GM13977 (cell line): ENCODE measurements at places on chromosomes 6 and 20.

GRCh38 chr6:26269531-26270485, 95.2 kb upstream of the BTN3A2 start:
- DNase-seq: no peak

- DNase-seq: no peak
Measured at GRCh38 chr6:52164319-52165094, 21.7 kb upstream of the IL17A start.

GRCh38 chr6:127582777-127583462, 5.9 kb downstream of the C6orf58 start:
- DNase-seq: no peak

DNA sequence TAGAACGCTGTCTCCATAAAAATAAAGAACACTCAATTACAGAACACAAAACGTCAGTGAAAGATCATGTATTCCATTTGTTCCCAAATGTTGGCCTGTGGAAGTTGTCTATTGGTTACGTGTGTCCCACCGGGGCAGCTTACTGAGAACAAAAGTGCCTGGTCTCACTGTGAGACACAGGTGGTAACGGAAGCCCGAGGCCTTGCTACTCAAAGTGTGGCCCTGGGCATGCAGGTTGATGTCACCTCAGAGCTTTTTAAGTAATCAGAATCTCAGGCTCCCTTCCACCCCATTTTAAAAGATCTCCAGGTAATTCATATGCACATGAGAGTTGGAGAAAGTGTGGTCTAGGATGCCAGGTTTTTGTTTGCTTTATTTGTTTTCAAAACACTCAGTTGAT, 422.5 kb upstream of the OPRM1 start:
- no peak for DNase-seq

DNA sequence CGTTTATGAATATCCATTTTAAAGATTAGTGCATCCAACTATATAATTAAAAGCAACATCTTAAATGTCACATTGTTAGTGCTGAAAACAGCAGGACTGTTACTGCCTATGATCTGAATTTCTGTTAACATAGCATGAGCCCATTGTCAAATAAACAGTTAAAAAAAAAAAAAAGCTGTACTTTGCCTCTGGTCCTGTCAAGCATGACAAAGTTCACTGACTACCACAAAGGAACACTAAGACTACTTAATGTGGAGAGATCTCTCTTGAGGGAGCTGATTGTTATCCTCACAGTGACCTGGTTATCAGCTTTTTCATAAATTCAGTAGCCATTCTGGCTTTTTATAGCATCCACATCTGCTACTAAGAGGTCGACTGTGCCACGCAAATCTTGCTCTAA, 228.1 kb downstream of the TMEM200A start:
- no peak for DNase-seq

GRCh38 chr6:18179770-18180356, 24.6 kb downstream of the KDM1B start:
- DNase-seq: no peak

GRCh38 chr20:38601216-38602184, at the start of gene ARHGAP40:
Gene ARHGAP40 (plus strand): TSS chr20:38601809.
- DNase-seq: peak; percentile 56

DNA sequence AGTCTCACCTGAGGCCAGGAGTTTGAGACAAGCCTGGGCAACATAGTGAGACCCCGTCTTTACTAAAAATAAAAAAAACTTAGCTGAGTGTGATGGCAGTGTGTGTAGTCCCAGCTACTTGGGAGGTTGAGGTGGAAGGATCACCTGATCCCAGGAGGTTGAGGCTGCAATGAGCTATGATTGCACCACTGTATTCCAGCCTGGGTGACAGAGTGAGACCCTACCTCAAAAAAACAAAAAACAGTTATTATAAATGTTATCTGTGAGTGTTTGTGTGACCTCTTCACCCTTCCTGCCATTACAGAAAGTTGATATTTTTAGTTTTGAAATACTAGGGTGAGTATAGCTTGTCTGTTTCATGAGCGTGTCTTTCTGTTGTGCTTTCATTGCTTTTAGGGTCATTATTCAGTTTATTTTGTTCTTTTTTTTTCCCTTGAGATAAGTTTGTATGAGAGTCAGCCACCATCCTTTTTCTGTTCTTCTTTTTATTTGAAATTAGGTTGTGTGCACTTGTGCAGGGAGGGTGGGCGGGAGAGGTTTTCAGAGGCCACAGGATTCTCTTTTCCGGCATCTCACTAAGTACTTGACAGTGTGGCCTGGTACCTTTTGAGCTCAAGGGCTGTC, 26.2 kb downstream of the CDYL start:
- DNase-seq: peak; percentile 62

- DNase-seq: no peak
Measured at GRCh38 chr6:157693867-157694266, 129.2 kb upstream of the SNX9 start.

DNA sequence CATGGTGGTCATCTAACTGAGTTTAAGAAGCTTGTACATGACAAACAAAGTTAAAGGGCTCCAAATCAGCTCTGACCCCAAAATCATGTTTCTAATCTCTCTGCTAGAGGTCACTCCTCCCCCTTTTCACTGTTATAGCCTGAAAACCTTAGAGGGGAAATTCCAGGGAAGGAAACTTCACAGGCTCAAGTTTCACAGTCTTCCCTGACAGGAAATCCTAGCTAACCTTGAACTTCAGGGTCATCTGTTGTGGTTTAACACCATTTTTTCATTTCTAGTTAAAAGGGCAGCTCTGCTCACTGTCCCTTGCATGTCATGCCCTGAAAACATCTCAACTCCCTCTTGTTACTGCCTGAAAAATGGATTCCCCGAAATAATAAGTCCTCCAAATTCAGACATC, 104.4 kb upstream of the BMP2 start:
- no peak for DNase-seq

- DNase-seq: no peak
Measured at GRCh38 chr6:168724669-168725570, 283.9 kb downstream of the SMOC2 start.

- no peak for DNase-seq
Measured at GRCh38 chr20:14984768-14985622, 647.6 kb upstream of the FLRT3 start.

GRCh38 chr6:41269716-41270115, 16.8 kb downstream of the TREM1 start:
- no peak for DNase-seq

DNA sequence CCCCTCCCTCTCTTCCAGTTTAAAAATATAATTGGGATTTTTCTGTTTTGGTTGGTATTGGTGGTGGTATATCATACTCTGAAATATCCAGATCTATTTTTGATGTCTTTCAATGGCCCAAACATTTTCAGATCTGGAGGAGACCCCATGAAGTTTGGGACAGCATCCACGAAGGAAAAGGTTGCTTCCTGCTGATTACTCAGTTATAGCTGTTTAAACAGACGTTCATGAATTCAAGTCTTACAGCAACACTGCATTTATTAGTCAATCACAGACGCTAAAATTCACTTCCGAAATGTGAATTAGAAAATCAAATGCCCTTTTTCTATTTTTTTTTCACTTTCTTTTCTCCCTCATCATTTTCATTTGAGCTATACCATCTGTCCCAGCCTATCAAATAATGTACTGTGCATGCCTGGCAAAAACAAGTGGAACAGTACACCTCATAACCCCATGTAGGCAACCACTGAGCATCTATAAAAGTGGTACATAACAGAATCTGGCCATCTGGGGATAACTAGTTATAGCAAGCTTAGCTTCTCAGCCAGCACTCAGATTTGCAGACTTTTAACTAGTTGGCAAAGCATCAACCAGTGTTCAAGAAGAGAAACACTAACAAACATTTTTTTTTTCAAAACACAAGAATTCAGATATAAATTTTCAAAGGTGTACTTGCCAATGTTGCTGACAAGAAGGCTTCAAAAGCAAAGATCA, 124.5 kb downstream of the HIVEP2 start:
- no peak for DNase-seq

DNA sequence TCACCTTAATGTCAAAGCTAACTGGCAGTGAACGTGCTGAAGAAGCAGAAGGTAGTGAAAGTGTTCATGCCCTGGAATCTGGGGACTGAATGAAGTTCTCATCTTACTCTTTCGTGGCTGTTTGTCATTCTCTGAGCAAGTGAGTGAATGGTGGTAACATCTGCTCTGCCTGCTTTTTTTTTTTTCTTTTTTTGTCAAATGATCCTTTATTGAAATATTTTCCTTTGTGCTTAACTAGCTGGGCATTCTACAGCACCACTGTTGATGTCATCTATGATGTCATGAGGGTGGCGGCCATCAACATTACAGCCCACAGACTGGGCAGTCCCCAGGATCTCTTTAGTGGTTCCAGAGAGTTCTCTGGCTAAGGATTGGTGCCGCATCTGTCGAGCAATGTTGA, 65.2 kb downstream of the RIN2 start:
- no peak for DNase-seq

GRCh38 chr6:167399599-167399998, 74.7 kb downstream of the TTLL2 start:
- no peak for DNase-seq

GRCh38 chr20:13373400-13373799, 152.3 kb downstream of the ISM1 start:
- no peak for DNase-seq

- DNase-seq: no peak
Measured at GRCh38 chr20:17869295-17869994, 99.1 kb downstream of the SNX5 start.

DNA sequence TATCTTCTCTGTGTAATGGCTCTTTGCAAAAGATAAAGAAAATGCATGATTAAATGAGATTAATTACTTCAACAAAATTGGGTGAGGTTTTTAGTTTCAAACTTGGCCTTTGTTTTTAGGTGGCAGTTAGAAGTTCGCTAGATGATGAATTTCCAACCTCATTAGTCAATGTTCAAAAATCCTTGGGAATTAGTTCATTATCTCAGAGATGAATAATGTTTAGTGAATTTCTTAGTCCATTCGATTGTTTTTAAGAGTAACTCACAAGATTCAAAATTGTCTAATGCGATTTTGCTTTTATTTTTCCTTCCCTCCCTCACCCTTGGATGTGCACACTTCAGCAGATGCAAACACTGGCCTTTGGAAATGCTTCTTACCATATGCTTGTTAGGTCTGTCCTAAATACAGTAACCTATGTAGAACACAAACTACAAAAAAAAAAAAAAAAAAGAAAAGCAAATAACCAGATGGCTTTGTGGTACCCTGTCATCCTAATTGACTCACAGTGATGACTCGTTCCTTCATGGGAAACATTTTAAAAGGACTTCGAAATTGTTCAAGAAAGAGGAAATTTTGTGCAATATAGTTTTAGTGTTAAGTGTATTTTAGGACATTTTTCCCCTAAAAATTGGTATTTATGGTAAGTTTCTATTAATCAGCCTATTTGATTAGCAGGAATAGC, 66.7 kb downstream of the FAM229B start:
- DNase-seq: no peak

DNA sequence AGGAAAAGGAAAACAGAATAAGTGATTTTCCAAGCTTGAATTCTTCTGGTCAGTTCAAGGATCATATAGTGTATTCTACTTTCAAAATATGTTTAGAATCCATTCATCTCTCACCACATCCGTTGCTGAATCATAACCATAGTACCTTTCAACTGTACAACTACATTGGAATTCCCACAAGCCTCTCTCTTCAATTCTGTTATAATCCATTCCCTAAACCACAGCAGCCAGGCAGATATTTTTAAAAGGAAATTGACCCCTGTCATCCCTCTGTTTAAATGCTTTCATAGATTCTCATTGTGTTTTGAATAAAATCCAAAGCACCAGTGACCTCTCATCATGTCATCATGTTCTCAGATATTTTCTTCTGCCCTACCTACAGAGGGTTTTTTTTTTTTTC, 412.7 kb downstream of the GRIK2 start:
- no peak for DNase-seq

DNA sequence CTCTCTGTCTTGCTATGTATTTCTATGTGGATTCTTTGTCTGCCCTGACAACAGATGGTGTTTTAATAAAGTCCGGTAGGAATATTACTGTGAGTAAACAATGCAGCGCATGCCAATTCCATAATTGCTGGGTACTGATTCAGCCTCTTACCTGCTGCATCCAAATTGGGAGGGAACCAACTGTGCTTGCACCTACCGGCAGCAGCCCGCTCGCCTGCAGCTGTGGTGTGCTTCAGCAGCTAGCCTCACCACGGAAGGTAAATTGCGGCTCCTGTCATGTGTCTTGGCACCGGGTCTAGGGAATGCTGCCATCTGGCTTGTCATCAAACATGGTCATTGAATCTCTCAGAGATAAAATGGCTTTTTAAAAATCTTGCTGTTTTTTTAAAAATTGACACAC, 704.8 kb upstream of the SLC35B3 start:
- DNase-seq: no peak

GRCh38 chr6:31557443-31558317, 10.3 kb downstream of the NFKBIL1 start:
- DNase-seq: no peak

- DNase-seq: no peak
Measured at GRCh38 chr20:20847814-20848213, 135.4 kb upstream of the RALGAPA2 start.

DNA sequence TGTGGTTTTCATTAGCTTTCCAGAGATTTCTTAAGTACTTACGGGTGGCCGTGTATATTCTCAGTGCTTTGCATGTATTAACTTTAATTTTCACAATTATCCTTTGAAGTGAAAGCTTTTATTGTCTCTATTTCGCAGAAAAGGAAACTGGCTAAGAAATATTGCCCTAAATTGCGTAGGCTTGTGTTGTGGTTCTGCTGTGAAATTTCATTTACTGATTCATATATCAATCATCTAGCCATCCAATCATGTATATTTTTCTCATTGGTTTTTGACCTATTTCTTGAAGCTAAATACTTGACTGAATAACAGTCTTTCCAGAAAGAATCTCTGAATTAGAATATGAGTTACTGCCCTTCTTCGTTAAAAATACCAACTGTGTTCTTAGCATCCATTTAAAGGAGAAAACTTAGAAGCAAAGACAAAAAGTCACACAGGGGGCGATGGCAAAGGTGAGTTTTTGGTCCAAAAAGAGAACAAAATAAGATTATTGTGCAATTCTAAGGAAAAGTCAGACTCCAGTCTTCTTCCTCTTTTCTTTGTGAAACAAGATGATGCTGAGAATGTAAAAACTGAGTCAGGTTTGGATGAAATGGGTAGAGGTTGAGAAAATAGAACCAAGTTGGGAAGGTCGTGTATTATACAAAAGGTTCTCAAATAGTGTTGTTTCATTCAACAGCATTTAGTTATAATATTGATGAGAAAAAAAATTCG, 1.4 kb downstream of the CYB5R4 start:
- peak; percentile 12 for DNase-seq

DNA sequence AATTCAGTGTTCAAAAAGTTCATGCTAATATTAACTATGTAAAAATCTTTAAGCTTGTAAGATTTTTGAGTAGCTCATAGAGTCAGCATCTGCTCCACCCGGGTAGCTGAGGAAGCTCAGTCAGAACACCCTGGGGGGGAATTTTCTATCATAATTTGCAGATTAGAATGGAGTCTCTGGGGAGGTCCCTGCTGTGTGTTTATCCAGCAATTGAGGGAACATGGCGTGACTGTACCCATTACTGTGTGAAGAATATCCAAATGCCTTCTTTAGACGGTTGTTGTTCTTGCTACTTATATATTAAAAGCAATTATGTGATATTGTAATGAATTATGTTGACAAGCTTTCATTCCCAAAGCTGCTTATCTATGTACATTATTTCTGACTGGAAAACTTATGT, 64.8 kb downstream of the AIG1 start:
- DNase-seq: peak; percentile 9

GRCh38 chr6:136859430-136859829, 37.0 kb downstream of the PEX7 start:
- no peak for DNase-seq

- no peak for DNase-seq
Measured at GRCh38 chr20:53328961-53329360, 264.7 kb downstream of the ZNF217 start.

- DNase-seq: no peak
Measured at GRCh38 chr6:124772733-124773319, 189.4 kb upstream of the RNF217 start.
